Kidney epithelial cell (primary cell): ENCODE measurements at places on chromosomes 2 and 18.

- no peak for DNase-seq
These were observed 669 bp downstream of the MARCHF7 start for GRCh38 chr2:159712929-159713420.

- no peak for DNase-seq
These were observed 93.7 kb downstream of the TPGS2 start for GRCh38 chr18:36735130-36735529.

- no peak for DNase-seq
These were observed 95.3 kb downstream of the CCDC93 start for GRCh38 chr2:117918608-117919007.

GRCh38 chr2:144331674-144332355 lies 188.1 kb downstream of the ZEB2 start:
- DNase-seq, result no peak

DNA sequence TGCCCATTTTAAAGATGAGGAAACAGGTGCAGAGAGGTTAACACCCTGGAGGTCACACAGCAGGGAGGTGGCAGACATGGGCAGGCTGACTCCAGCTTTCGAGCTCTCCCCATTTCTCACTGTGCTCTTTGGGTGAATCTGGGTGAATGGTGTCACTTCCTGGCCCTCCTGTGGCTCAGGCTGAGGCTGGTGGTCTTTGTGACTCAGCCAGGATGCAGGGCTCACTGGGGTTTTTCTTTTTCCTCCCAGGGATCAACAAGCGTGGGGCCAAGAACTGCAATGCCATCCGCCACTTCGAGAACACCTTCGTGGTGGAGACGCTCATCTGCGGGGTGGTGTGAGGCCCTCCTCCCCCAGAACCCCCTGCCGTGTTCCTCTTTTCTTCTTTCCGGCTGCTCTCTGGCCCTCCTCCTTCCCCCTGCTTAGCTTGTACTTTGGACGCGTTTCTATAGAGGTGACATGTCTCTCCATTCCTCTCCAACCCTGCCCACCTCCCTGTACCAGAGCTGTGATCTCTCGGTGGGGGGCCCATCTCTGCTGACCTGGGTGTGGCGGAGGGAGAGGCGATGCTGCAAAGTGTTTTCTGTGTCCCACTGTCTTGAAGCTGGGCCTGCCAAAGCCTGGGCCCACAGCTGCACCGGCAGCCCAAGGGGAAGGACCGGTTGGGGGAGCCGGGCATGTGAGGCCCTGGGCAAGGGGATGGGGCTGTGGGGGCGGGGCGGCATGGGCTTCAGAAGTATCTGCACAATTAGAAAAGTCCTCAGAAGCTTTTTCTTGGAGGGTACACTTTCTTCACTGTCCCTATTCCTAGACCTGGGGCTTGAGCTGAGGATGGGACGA lies 13.2 kb downstream of the ITM2C start:
- DNase-seq, result no peak

DNA sequence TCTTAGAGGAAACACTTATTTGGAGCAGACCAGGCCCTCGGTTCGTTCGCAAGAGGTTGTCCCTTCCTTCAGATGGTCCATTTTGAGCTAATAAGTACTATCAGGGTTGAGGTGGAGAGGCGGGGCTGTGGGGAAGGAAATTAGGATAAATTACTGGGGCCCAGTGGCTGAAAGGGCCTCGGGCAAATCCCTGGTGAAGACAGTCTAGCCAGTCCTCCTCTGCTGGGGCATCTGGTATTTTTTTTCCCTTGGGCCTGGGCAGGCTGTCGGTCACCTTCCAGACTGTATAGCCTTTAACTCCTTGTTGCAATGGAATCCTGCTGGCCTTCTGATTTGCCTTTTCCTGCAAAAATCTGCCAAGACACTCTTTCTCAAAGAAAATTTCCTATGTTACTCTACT lies 1.7 kb upstream of the MYO3B start:
- no peak for DNase-seq

DNA sequence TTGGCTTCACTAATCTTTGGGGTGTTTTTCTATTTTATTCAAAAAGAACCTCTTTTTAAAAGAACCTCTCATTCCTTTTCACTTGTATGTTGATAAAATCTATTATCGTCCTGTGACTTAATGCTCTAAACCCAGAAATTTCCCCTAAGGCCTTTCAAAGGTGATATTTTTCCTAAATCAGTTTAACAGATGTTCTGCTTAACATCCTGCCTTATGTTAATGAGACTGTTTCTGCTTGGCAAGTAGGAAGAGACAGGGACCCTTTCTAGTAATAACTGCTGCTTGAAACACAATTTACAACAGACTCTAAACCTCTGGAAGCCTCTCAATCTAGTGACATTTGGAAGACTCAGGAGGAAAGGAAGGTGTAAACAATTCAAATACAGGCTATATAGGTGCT lies 128.8 kb downstream of the KCNJ3 start:
- no peak for DNase-seq

DNA sequence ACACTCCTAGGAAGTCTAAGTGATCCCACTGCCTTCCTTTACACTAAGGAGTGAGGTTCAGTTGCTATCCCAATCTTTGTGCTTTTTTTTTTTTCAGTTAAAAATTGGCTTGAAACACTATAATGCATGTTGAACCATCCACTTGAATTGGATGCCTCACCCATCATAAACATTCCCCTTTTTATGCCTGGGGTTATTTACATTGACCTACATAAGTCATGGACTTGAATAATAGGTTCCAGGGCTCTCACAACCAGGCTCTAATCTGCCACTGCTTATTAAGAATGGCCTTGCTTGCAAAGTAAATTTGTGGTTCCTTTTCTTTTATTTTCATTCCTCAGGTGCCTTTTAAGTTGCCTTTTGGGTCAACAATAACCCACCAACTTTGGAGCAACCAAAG lies 236.1 kb upstream of the MEIS1 start:
- no peak for DNase-seq

- no peak for DNase-seq
These were observed 21.4 kb upstream of the HAAO start for GRCh38 chr2:42813763-42814162.

- DNase-seq, result peak; percentile 47
These were observed at the start of gene SUCLG1 for GRCh38 chr2:84459018-84459943. Gene SUCLG1, minus strand, starts transcription at chr2:84459280. Its CDS starts 11 bp downstream, at chr2:84459269.

- no peak for DNase-seq
These were observed 9.2 kb upstream of the WDR33 start for GRCh38 chr2:127820080-127820668.

- DNase-seq, result no peak
These were observed 86.9 kb downstream of the SESTD1 start for GRCh38 chr2:179177694-179178093.

GRCh38 chr2:62895632-62896009 lies 155.0 kb upstream of the OTX1 start:
- DNase-seq, result no peak

GRCh38 chr2:233429175-233429897 lies 75.0 kb downstream of the DGKD start:
- DNase-seq, result no peak

DNA sequence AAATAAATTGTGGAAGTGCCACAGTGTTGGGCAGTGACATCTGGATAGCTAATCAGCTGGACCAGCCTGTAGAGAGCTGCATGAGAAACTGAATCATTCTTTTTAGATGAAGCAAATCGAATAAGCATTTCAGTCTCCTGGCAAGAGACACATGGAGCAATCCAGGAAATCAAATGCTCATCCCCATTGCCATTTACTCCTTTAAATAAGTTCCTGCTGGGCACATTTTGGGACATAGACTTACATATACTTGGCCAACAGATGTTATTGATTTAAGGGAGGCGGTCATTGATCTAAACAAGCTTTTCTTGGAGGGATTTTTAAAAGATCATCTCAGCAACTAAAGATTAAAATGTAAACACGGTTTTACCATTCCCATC lies 307.1 kb downstream of the STK39 start:
- no peak for DNase-seq

DNA sequence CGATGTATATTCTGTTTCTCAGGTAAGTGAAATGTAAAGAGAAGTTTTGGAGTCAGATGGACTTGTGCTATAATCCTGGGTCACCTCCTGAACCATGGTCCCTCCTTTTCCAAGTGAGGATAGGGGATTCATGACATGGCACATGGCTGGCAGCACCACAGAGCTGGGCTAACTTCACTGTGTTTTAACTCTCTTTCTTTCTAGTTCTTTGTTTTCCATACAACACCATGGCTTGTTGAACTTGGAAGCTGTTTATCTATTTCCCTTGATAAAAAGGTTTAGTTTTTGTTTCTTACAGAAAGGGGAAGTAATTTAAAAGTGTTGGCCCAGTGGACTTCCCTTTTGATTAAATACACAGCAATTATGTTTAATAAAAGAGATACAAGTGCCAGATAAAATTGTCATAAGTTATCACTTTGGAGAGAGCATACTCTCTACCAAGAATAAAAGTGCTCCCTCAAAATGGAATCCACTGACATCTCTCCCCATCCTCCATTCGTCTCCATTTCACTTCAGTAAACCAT lies 90.4 kb downstream of the PLCL1 start:
- DNase-seq, result no peak

- no peak for DNase-seq
These were observed 36.5 kb upstream of the LHCGR start for GRCh38 chr2:48792030-48792429.

DNA sequence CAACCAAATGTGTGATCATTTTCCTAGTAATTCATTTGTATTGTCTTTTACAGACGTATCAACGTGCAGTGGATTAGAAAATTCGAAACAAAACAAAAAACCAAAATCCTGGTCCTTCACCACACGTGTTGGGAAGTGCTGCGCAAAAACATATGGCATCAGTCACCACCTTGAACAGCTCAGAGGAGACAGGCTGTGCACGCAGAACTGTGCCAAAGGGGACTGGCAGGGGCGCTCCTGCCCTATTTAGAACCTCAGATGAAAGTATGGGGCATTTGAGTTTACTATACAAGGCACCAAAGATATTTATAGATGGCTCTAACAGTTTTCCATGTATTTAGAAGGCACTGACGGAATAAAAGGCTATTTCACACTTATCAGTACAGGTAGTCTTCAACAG lies 42.3 kb downstream of the NOL10 start:
- no peak for DNase-seq
